T1000 (cell line): ENCODE measurements at places on chromosomes 7 and 10.

DNA sequence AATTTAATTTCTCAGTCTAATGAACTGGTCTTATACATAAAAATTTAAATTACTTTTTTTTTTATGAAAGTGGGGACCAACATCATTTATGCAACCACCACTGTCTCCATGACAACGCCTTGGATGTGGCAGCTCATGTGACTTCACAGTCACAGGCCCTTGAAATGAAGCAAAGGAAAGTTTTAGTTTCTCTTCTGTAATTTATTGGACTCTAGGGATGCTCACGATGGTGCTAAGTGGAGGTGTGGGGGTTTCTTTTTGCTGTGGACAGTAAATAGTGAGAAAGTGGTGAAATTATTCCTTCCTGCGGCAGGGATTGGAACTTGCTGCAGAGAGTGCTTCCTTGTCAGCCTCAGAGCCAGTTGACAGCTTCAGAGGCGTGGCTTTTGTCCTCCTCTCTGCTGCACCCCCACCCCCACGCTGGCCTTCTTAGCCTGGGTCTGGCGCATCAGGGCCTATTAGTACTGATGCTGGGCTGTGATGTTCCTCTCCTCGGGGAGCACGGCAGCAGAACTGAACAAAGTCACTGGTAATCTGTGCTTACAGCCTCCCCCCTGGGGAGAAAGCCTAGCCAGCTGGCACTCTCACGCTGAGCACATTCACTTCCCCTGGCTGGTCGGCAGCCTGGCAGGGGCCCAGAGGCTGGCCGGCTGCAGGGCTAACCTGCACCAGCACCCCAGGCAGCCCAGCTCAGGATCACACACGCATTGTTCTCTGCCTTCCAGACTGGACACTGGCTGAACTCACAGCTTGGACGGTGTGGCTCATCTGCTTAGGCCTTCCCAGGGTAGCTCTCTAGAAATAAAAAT, 517.5 kb upstream of the GALNT17 start:
- peak; percentile 10 for DNase-seq

DNA sequence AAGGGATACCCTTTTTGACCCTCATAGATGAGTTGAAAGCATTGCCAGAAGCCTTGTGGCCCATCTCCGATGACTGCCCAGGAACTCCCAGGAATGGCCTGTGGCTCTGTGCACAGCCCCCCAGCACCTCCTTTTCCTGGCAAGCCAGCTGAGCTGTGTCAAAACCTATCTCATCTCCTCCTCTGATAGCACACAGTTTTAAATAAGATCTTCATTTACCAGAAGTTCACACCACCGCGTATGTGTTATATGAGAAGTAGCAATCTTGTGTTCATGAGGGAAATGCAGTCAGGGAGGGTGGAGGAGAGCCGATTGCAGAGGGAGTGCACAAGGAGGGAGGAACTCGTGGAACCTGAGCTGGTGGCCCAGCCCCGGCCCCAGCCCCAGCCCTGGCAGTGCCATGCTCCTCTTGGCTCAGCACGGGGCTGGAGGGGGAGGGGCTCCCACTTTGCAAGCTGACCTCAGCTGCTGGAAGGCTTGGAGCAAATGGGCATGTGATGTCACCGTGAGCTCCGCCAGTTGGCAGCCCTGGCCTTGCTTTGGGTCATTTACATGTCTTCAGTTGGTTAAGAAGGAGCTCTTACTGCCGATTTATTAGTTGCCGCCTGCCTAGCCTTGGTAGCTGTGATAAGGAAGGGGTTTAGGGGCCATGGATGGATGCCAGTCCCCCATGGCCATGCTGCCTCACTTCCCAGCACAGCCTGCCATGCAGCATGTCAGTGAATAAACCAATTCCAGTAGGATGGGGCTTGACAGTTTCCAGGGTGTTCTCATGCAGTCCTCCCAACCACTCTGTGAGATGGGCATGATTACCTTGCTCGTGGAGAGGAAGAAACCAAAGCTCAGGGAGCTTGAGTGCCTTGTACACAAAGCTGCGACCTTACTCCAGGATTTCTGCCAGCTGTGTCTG, 20.0 kb downstream of the UNC5B start:
- no peak for DNase-seq

GRCh38 chr10:97774811-97775294, 3.1 kb upstream of the SFRP5 start:
- DNase-seq: no peak

DNA sequence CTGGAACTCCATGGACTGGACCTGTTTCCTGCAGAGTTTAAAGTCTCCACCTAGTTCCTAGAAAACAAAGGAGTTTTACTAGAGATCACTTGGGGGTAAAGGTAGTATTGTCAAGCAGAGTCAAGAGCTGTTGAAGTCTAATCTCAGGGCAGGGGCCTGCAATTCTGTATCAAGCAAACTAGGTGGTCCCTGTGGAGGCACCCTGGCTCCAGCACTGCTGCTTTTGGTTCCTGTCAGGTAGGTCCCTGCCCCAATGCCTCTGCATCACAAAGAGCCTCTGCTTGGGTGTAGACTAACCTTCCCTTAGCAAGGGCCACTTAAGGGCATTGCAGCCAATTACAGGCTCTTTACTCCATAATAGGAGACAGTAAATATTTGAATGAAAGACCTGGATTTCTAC, 22.5 kb downstream of the ZSCAN25 start:
- no peak for DNase-seq

DNA sequence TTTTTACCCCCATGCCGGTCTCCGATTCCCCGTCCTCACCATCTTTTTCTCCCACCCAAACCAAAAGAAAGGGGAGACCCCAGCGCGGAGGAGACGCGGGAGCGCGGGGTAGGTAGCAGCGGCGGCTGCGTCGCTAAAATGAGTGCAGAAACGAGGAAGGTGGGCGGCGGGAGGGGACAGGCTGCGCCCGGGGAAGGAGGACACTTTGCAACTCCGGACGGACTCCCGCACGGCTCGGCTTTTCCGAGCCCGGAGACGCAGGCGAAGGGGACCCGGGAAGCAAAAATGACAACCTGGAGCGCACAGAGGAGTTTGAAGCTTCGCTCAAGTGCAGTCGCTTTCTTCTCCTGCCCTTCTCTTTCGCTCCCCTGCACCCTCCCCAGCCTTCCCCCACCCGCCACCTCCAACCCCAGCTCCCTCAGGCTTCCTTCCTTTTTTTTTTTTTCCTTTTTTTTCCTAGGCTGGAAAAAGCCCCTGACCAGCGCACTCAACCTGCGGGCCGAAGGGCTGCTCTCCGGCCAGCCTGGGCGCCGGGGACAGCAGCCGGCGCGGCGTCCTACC, 453 bp downstream of the SFMBT2 start:
- DNase-seq: no peak

DNA sequence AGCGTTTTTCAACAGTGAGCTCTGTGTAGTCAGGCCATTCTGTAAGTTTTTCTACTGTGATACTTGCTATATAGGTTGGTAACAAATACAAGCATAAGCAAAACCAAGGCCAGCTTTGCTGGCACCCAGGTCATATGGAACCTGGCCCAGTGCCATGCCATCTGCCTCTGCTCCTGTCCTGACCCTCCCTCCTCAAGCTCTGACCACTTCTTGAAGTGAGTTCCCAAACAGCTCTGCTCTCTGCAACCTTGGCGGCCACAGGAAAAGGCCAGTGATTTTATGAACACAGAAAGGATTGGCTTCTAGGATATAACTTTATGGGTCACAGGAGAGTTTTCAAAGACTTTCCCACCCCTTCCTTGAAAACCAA, 12.8 kb downstream of the NOD1 start:
- DNase-seq: no peak
